ENCODE measurements at places on chromosomes 2 and 18.

- DNase-seq: no peak
Measured at GRCh38 chr2:217742841-217743240, 260.0 kb downstream of the TNS1 start.

DNA sequence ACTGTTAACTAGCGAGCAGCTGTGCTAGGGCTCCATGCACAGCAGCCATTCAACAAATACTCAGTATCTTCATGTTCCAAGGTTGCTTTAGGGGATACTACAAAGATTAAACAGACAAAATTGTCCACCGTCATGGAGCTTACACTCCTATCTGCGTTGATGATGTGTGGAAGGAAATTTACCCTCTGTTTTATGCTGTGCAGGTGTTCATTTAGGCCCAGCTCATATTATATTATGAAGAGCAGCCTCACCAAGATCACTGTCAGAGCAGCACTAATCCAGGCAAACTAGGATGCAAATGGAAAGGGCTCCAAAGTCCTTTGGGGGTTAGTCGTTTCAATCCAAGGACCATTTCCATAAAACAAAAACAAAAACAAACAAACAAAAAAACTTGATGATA lies 13.4 kb upstream of the WIPF1 start:
- DNase-seq: no peak

DNA sequence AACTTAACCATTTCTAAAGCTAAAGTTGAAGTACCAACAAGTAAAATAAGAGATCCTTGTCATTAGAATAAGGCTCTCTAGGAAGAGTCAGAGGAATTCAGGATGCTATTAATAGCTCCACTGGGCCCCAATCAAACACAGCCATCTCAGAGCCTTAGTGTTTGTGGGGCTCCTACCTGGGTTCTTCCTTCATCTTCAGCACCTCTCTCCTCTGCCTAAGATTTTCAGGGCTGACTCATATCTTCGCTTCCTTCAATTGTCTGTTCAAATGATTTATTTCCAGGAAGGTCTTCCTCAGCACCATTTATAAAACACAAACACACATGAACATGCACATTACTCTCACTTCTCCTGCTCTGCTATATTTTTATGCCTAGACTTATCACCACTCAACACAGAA lies 119.5 kb downstream of the COL6A3 start:
- no peak for DNase-seq

GRCh38 chr2:109247340-109247739 lies 118.3 kb downstream of the SH3RF3 start:
- DNase-seq: no peak
